GM13976 (cell line): ENCODE measurements at places on chromosomes 6 and 20.

GRCh38 chr6:163442336-163442735, 27.8 kb downstream of the QKI start:
- DNase-seq = no peak

DNA sequence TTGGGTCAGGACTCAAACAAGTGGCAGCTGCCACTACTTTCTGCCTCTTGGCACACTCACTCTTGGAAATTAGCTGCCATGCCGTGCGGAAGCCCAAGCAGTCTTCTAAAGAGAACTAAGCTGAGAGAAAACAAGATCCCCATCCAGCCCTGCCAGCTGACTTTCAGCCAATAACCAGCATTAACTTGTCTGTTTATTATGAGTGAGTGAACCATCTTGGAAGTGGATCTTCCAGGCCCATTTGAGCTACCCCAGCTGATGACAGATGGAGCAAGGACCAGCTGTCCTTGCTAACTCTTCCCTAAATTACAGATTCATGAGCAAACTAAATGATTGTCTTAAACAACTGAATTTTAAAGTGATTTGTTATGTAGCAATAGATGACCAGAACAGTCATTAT, 73.9 kb upstream of the RBM24 start:
- no peak for DNase-seq

DNA sequence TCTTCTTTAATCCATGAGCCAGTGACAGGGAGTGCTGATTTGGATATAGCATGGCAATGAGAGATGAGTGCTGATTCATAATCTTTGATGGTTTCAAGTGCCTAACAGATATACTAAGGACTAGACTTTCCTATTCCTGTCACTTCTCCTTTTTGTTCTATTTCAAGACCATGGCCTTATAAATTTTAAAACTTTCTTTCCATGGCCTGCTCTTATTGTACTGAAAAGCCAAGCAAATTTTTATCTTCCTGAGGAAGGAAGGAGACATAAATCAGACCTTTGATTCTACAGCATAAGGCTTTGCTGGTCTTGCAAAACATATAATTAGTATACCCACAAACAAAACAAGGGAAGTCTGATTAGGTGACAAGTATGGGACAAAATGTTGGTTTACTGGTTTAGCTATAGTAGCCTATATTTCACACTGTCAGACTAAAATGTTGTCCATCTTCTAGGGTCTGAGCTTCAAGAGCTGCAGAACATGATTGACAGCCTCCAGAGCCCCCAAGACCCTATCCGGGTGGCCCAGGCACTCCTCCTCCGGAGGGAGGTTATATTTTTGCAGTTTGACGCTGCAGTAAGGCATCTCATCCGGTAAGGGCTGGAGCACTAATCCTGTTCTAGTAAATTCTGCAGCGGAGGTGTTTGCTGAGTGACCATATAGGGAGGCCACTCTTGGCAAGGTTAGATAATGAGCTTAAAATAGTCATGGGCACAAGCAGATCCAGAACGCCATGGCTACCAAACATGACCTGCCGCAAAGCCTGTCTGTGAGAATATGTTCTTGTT, 82.3 kb downstream of the CD164 start:
- DNase-seq = no peak

- peak; percentile 36 for DNase-seq
Observed at GRCh38 chr6:73722318-73723060, 26.5 kb downstream of the CD109 start.

DNA sequence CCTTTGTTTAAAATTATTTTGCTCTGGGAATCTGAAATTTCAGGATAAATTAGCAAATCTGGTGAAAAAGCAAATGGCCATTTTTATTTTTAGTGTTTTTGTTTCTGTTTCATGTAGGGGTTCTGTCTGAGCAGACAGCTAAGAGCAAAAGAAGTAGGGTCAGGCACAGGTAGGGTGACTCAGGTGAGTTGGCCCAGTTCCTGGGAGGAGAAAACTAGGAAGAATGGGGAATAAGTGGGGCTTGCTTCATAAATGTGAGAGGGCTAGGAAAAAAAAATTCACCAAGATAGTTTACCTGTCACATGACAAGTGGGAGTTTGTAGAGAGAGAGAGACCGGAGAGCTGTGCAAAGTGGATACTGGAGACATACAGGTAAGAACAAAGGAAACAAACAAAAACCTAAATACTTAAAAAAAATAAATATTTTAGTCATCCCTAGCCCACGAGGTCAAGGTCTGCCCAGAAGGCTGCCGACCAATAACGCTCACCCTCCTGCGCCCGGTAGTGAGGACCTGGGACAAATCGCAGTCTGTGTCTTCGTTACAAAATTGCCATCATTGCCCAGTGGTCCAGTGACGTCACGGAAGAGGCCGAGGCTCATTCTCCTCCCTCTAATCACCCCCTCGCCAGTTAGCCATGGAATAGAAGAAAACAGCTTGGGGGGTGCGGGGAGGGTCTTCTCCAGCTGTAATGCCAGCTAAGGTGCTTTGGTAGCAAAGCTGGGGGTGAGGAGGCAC, 2.3 kb downstream of the THBD start:
- no peak for DNase-seq

DNA sequence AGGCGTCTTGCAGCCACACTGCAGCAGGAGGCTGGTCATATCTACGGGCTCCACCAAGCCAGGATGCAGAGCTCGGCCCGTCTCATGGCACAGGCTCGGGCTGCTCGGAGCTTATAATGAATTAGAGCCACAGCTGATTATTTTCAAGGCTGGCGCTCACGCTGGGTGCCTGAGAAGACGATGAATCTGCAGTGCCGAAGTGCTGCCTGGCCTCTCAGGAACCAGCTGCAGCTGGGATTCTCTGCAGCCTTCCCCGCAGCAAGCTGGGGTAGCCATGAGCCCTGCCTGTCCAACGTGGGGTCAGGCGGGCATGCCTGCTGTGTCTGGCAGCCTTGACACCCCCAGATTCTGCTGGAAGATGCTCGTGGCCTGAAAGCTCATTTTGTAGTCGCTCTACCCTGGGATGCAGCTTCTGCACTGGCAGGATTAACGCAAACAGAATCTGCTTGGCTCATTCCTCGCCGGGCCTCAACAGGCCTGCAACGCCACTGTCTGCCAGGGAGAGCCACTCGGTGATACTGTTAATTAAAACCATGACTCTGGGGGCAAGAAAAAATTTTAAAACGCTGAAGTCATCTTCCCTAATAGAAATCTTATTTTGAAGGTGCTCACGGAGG, 104.3 kb downstream of the CDH26 start:
- DNase-seq = no peak

DNA sequence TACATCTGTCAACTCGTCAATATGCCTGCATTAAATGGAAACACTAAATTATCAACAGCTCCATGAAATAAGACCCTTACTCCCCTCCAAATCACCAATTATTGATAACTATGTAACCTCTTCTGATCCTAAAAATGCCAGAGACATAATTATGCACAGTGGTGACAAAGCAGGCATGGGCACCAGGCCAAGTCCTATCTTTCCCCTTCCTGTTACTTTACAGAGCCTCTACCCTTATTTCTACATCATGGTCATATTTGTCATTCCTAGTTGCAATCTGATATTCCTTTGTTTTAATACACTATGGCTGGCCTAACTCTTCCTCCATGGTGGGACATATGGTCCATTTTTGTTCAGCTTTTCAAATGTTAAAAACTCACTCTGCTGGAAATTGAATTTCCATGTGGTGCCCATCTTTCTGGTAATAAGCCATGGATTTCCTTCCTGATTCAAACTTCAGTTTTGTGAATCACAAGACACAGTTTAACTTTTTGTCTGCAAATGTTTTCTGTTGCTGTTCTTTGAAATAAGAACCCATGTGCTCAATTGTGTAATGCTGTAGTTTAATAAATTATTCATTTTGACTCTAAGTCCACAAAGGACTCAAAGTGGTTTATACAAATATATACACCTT, 41.8 kb upstream of the ARFGEF2 start:
- no peak for DNase-seq

DNA sequence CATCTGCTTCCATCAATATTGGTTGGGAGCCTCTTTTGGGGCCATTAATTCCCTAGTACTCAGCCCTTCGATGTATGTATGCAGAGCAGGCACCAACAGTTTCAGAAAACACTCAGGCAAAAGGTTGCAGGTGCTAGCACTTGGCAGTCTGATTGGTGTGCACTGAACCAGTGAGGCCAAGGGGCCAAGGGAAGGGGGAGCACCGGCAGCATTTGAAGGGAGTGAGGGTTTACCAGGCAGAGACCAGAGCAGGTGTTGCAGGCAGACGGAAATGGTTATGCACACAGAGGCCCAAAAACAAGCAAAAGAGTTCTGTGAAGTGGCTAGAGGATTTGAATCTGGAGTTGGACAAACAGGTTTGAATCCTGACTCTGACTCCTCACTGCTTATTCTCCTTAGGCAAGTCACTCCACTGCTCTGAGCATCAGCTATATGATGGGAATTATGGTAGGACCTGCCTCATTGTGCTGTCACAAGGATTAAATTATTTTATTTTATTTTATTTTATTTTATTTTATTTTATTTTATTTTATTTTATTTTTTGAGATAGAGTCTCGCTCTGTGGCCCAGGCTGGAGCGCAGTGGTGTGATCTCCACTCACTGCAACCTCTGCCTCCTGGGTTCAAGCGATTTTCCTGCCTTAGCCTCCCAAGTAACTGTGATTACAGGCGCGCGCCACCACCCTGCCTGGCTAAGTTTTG, 58.1 kb upstream of the SHLD1 start:
- peak; percentile 74 for DNase-seq

GRCh38 chr20:59631751-59632540, 27.6 kb downstream of the PHACTR3 start:
- DNase-seq = no peak
